Endodermal cell (in vitro differentiated cells): ENCODE measurements at places on chromosomes 1 and 21. TPM values are rescaled to one million over a fixed set of nuclear protein-coding genes. Genes with fewer than 3 reads are reported as not detected.

- H3K36me3 ChIP-seq, result no peaks in the 10 kb centered on the region
- no peak for DNase-seq
- H3K27me3 ChIP-seq, result no peaks in the 10 kb centered on the region
- H3K27ac ChIP-seq, result no peak overlapping the region
Observed at GRCh38 chr1:2911421-2912178, 109.7 kb upstream of the ACTRT2 start.

DNA sequence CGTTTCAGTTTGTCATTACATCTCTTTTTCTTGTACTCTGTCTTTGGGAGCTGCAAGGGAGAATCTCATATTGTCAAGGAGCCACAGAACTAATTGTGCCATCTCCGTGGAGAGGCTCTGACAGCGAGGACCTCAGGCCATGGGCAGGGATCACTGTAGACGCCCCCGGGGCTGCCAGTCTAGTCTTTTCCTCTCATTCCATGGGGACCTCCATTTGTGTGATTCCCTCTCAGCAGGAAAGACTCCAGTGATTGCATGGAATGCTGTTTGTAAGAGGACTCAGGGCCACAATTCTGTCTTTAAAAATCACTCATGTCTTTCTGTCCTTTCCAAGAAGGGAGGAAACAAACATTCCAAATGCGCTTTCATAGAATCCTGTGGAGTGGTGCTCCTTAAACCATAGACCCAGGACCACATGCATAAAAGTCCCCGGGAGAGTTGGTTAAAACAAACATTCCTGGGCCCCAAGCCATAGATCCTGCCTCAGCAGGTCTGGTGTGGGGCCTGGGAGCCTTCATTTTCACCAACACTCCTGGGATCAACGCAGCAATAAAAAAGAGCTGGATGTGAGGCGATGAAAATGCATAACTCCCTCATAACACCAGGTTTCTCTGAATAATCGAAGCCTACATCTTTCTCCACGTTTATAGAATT, 104.5 kb downstream of the ZP4 start:
- no peaks in the 10 kb centered on the region for H3K4me1 ChIP-seq
- H3K4me3 ChIP-seq, result no peak overlapping the region
- no peaks in the 10 kb centered on the region for H3K36me3 ChIP-seq
- no peaks in the 10 kb centered on the region for H3K27me3 ChIP-seq

GRCh38 chr1:48228156-48228555, 5.6 kb downstream of the SLC5A9 start:
- DNase-seq, result peak; percentile 93
- peaks cover 50% of the 10 kb centered on the region for H3K36me3 ChIP-seq
- H3K27me3 ChIP-seq, result no peaks in the 10 kb centered on the region
- peaks cover 3% of the 10 kb centered on the region for H3K4me1 ChIP-seq
- H3K4me3 ChIP-seq, result no peak overlapping the region

DNA sequence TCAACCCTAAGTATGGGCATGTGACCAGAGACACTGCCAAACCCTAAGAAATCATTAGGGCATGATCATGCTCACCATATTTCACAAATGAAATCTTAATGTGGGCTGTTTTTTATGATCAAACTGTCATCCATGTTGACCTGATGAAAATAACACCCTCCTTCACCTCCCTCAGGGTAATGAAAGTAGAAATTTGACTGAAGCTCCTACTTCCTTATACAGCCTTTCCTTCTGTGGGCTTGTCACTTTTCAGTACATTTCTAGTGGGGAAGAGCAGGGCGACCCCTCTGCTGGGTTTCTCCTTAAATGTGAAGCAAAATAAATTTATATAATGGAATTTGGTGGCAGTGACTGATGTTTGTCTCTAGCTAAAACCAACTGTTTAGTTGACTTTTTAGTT, 25.9 kb downstream of the IVNS1ABP start:
- H3K27ac ChIP-seq, result no peak overlapping the region
- no peak overlapping the region for H3K4me3 ChIP-seq
- H3K27me3 ChIP-seq, result no peaks in the 10 kb centered on the region
- H3K36me3 ChIP-seq, result peaks cover 33% of the 10 kb centered on the region
- no peak for DNase-seq

DNA sequence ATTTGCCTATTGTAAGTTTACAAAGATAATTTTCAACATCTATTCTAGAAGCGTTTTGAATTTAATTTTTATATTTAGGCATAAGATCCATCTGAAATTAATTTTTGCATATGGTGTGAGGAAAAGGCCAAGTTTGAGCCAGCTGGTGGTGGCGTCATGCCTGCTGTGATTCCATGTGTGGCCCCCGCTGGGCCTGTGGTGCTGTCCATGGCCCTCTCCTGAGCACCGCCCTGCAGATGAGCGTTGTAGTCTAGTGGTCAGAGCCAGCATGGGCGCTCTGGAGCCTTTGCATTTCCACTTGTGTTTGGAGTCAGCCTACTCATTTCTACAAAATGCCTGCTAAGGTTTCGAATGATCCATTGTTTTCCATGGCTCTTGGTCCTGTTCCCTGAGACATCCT, 22.7 kb downstream of the PRSS38 start:
- DNase-seq, result no peak
- H3K4me3 ChIP-seq, result no peak overlapping the region
- no peaks in the 10 kb centered on the region for H3K36me3 ChIP-seq
- H3K27me3 ChIP-seq, result no peaks in the 10 kb centered on the region
- H3K4me1 ChIP-seq, result no peaks in the 10 kb centered on the region
- H3K27ac ChIP-seq, result no peak overlapping the region

GRCh38 chr1:109104364-109105151, 9.4 kb upstream of the ELAPOR1 start:
- H3K36me3 ChIP-seq, result peaks cover 5% of the 10 kb centered on the region
- no peak overlapping the region for H3K4me3 ChIP-seq
- H3K27ac ChIP-seq, result no peak overlapping the region
- no peak for DNase-seq

DNA sequence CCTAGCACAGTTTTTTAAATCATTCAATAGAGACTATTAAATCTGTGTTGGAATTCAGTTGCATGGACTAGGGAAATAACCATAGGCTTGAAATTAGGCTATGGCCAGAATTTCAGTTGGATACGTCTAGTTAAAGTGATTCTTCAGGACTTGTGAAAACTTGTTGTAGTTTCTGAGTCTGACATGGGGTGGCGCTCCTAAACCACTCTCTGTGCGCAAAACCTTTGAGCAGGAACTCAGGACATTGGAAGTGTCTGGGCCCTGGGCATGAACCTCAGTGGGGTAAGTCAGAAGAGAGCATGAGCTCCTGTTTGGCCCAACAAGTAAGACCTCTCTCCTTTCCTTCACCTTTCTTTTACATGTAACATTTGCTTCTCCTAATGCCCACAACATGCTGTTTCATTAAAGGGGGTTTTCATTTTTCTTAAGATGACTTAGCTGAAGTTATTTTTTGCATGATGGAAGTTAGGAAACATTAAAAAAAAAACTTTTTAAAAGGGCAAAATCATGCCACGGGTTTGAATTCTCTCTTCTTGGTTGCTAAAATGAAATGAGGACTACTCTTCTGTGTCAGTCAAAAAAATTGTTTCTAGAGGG, 17.1 kb upstream of the CCDC190 start:
- H3K4me1 ChIP-seq, result no peaks in the 10 kb centered on the region
- H3K36me3 ChIP-seq, result no peaks in the 10 kb centered on the region
- DNase-seq, result peak; percentile 92

S100A7 gene
- not detected in 2 replicates for total RNA-seq
